Midbrain (tissue), 1 donor: ENCODE measurements at places on chromosomes 2 and 18.

- DNase-seq = no peak
Measured at GRCh38 chr2:137369106-137369505, 595.2 kb upstream of the HNMT start.

DNA sequence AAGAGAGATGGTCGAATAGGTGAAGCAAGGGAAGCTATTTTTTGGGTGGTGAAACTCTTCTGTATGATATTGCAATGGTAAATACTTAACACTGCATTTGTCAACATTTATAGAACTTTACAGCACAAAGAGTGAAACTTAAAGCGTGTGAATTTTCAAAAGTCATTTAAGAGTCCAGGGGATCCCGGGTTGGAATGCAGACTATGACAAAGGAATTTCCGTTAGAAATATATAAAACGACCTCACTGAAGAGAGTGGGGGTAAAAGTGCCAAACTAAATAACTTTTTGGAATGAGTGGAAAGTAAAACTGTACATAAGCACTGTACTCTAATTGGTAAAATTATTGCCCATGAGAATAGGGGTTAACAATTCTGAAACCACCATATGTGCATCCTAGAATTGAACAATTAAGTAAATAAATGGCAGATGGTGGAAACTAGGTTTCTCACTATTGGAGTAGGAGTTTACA lies 191.0 kb upstream of the FN1 start:
- no peak for DNase-seq

DNA sequence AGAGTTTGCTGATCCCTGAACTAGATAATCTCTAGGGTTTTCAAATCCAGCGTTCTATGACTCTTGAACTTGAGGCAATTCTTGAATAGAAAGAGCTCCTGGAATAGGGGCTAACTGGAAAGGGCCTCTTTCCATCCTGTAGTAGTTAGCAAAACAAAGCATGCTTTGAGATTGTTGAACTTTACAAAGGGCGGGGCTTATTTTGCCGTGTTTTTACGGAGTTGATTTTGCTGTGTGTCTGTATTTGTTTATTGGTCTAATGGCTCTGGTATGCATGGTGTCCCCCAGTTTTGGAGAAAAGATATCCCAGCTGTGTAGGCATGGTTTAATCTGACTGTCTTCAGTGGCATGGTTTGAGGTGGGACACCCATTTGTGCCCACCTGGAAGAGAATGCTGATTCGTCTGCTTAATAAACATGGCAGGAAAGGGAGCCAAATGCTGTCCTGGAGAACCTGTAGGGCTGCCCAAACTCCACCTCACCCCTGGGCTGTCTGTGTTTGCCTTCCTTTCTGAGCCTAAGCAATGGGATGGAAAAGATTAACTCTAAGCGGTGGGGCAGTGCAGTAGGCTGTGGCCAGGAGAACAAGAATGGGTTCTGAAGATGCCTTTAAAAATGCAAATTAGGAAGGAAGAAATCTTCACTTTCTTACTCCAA lies 74.1 kb upstream of the FOSL2 start:
- DNase-seq = no peak

DNA sequence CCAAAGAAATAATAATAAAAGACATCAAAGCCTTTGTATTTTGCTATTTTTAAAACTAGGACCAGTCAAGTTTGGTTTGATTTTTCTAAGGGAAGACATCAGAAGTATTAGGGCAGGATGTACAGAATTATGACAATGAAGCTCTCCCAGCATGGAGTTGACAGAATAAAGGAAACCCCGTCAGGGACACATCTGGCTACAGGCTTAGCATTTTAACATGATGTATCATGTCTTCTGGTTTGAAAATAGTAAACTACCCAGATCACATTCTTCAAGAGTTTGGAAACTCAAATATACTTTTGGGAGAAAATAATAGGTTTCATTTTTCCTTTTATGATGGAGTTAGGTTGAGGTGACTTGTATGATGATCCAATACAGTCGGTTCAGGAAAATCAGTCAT lies 552.0 kb upstream of the CDH2 start:
- no peak for DNase-seq

DNA sequence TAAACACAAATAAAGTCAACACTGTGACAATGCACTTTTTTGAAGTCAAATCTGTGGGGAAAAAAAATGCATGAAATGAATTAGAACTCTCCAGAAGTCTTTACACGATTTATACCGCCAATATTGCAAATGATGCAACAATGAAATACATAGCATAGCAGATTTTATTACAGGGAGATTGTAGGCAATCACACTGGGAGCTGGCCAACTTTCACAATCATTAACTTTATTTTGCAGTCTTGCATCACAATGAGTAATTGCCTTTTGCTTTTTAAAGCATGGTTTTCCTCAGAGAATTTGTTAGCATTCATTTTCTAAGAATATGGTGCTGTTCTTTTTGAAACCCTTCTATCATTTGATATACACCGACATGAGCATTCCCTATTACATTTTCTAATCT lies 366.4 kb upstream of the FSIP2 start:
- no peak for DNase-seq

DNA sequence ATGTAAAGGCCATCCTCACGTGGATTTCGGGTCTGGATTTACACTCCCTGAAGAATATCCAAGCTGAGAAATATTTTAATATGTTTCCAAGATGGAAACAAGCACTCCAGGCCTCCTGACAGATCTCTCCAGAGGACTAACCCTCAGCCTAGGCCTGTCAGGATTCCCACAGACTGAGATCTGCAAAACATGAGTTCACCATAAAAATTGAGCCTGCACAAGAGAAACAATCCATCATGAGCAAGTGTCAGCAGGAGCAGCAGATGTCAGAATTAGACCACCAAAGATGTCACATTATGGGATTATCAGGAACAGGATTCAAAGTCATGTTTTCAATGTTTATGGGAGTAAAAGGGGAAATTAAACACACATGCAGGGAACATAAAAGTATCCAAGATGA lies 191.3 kb downstream of the TFCP2L1 start:
- no peak for DNase-seq

DNA sequence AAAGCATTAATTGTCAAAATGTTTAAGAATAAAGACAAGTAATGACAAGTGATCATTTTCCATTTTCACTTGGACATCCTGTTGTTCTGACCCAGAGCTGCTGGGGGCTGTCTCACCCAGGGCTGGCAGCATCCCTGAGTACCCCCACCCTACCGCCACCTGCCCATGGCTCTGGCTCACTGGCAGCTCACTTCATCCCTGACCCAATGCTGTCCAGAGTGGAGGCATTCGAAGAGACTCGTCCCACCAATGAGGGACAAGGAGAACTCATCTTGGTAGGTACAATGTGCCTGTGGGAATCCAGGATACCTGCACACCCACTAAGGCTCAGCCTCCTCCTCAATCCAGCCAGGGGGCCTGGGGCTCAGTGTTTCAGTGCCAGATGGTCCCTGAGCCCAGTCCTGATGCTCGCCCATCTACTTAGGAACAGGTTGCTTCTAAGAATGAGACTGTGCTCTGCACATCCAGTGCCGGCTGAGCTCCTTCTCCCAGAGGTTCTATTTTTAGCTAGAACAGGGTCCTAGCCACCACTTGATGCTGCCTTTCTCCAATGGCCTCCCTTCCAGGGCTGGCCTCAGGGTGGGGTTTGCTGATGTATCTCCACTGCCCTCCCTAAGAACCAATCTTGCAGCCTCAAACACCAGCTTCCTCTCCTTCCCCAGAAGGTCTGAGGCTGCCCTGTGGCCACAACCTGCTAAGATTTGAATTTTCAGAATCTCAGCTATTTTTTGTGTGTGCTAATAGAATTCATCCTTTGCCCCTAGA lies 53.7 kb downstream of the ADD2 start:
- DNase-seq = no peak

GRCh38 chr18:30404422-30404821 lies 638.1 kb downstream of the DSC3 start:
- DNase-seq = no peak

DNA sequence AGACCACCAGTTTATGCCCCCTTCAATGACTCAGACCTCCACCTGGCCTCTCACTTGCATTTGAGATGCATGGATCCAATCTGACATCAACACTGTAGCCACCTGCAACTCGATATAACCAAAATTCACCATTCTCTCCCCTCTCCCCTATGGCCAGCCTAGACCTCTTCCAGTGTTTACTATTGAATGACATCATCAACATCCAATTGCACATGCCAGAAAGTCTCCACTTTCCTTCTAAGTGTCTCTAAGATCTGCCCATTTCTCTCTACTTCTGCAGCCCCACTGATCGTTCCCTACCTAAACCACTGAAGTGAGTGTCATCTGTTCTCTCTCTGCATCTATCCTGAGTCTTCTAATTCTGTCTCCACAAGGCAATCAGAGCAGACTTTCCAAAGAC lies 151.3 kb upstream of the APCDD1 start:
- no peak for DNase-seq

DNA sequence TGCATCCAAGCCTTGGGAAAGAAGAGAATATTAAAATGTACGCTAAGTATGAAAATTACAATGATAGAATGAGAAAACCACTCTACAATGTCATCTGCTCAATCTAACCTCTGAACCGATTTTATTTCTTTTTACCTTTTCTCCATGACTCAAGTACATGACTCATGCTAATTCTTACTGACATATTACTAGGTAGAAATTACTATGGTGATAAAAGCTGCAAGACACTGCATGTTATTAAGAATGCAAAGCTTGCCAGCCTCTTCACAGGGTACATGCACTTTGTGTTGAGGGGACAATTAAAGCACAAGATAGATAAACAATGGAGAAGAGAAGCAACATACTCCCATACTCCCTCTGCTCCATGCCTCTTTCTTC lies 20.7 kb downstream of the SFT2D3 start:
- DNase-seq = no peak

GRCh38 chr2:20444101-20444992 lies 2.5 kb upstream of the RHOB start:
- DNase-seq = peak; percentile 48

DNA sequence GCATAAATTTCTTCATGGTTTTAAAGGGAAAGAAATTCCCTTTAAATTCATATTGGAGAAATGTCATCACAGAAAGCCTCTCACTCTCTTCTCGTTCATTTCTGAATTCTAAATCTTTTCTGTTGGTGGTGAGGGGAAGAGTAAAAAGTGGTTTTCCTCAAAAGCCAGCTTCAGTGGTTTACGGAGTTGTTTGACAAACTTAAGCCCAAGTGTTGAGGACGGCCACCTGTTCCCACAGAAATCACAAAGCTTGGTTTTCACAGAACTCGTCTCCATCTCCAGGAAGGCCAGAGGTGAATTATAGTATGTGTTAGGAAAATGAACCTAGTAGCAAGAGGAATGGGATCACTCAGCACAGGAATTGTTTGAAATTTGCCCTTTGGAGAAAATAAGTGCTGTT lies 316.2 kb downstream of the PDE11A start:
- no peak for DNase-seq

- peak; percentile 62 for DNase-seq
Measured at GRCh38 chr2:108534584-108535356, 500 bp downstream of the LIMS1 start.
